Stimulated activated CD8-positive, alpha-beta memory T cell treated with anti-CD3 and anti-CD28 coated beads, Interleukin-12 subunit alpha, Interleukin-12 subunit beta, amount 100 ng/mL, for 4 hours (primary cell): ENCODE measurements at places on chromosomes 1 and 21.

GRCh38 chr1:95005584-95005983 is 67.2 kb downstream of the ALG14 start:
- no peak for DNase-seq

DNA sequence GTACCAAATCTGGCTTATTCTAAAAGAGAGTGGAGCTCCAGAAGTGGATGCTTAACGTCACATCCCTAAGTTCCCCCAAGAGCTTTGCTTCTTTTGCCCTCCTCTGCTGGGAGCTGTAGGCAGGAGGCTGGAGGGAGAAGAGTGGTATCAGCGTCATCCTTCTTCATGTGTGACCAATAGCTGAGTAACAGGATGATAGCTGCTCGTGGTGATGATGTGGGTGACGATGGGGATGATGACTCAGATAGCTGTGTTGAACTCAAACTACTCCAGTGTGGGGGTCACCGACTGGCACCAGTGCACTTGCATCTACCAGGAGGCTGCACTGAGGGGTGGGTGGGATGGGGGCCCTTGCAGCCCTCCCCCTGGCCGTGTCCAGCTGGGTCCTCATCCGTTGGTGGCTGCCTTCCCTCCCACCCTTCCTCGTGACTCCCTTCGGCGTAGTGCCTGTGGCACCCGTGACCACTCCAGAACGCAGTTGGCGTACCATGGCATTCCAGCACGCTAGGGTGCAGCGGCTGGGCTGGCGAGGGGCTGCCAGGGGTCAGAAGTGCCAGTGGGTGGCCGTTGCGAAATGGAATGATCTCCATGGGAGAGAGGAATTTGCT is 1.1 kb downstream of the IGFN1 start:
- no peak for DNase-seq

DNA sequence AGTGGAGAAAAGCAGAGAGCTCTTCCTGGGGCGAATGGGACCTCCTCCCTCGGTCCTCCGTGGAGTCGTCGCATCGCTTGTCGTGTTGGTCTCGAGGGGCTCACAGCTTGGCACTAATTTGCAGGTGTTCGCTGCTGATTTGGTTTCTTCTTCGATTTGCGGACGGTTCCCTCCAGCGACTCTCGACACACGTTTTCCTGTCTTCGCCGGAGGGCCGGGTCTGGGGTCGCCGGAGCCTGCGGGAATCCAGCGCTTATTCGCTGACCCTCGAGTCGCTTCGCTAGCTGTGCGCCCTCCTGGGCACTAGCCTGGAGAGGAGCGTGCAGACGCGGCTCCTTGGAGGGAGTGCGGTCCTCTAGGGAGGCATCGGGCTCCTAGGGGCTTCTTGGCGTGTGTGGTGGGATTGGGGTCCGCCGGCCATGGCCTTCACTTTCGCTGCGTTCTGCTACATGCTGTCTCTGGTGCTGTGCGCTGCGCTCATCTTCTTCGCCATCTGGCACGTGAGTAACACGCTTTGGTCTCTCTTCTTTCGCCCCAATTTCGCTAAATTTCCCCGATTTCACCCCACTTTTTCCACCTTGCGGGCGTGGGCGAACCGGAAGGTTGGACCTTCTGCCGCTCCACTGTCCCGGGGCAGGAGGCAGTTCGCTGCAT is 766 bp downstream of the CNIH3 start:
- DNase-seq, result no peak

- no peak for DNase-seq
These were observed 921 bp upstream of the ASCL5 start for GRCh38 chr1:201127755-201128455.

DNA sequence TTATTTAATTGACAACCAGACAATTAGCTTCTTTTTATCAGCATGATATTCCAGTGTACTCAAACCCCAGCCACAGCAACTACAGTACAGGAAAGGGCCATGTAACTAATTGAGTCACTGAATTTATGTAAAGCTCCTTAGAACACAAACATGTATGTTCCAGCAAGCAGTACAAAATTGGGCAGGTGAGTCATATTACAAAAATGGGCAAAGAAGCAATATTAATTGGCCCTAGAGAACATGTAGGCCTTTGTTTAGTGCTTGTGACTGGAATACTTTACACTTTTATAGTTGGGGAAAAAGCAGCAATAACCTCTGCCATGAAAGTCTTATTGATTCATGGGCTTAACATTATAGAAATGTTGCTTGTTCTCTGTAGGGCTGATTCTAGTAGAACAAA is 31.8 kb downstream of the CLEC20A start:
- no peak for DNase-seq

GRCh38 chr1:51850420-51851223 is 27.9 kb downstream of the NRDC start:
- DNase-seq, result no peak

DNA sequence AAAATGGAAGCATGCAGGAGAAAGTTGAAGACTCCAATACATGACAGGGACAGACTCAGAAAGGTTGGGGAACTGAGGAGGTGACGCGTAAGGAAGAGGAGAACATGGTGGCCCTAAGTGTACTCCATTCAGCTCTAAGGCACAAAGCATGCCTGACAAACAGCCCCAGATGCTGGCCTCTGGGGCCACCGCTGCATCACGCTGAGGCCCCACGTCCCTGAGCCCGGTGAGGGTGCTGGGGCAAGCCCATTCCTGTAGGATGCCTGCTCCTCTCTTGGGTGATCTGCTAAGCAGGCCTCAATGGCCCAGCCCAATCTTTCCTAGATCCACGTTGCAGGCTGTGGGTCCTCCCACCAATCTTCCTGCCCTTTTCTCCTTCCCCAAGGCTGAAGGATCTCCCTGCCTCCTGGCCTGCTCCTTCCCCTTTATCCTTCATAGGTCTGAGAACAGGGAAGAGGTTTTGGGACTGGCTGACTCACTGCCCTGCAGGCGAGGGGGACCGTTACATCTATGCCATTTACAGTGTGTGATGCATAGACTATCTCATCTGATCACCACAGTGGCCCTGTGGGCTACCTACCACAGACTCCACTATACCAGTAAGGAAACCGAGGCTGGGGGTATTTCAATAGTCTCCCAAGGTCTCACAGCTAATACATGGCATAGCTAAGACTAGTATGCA is 16.8 kb upstream of the NID1 start:
- DNase-seq, result no peak
